CD4-positive, alpha-beta T cell treated with Interleukin-15 for 1 hour (primary cell): ENCODE measurements at places on chromosomes 2 and 18.

DNA sequence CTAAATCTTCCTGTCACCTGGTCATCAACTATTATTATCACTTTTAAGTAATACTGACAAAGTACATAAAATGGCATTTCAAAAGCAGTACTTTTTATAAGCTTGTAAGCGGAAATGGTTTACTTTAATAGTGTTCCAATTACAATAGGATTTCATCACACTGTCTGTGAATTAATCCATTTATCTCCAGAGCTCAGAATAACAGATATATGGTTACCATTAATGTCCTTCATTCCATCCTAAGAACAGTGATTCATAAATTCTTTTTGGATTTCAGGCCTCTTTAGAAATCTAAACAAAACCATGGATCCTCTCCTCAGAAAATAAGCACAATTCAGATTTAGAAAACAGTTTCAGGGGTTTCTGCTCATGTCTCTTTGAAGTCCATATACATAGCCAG is 68.4 kb downstream of the PID1 start:
- DNase-seq = no peak

DNA sequence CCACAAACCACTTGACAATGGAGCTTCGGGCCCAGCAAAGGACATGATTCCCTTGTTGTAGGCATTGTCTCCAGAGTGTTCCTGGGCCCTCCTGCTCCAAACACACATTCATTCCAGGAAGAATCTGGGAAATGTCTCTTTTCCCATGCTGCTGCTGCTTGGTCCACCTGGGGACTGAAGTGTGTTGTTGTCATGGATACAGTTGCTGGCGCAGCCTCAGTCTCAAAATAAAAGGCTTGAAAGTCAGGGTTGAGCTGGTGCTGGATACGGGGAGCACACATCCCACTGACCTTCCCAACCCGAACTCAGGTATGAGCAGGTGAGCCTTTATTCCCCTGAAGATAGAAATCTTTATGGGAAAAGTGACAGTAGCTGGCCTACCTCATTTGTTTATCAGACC is 30.6 kb upstream of the SPP2 start:
- no peak for DNase-seq

DNA sequence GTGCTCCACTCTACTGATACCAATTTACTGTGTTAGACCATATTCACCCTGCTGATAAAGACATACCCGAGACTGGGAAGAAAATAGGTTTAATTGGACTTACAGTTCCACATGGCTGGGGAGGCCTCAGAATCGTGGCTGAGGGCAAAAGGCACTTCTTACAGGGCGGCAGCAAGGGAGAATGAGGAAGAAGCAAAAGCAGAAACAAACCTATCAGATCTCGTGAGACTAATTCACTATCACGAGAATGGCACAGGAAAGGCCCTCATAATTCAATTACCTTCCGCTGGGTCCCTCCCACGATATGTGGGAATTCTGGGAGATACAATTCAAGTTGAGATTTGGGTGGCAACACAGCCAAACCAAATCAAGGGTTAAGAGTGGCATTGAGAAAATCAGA is 65.2 kb downstream of the LDLRAD4 start:
- no peak for DNase-seq

DNA sequence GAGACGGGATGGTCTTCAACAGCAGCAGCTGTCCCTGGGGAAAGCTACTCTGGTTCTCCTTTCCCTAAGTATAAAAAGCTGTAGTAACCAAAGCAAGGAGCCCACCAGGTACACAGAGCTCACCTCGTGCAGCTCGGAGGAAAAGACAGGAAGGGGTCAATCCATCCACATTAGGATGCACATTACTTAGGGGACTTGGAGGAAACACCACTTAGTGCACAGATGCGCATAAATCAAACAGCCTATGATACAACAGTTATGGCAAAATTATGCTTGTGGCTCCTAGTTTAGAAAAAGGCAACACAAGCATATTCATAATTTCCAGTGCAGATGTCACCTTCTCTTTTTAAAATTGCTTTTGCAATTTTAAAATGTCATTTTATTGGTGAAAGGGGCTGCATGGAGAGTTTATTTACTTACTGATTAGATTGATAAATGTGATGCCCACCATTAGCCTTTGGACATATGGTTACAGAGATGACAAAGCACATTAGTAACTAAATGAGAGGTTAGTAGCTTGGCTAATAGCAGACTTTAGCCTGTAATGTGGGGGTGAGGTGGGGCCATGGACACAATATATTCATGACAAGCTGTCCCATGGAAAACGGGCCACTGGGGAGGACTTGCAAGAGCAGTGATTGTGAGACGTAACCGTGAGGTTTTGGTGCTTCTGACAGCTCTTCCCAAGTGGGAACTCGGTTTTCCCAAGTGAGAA is 199.8 kb downstream of the MYT1L start:
- DNase-seq = no peak

DNA sequence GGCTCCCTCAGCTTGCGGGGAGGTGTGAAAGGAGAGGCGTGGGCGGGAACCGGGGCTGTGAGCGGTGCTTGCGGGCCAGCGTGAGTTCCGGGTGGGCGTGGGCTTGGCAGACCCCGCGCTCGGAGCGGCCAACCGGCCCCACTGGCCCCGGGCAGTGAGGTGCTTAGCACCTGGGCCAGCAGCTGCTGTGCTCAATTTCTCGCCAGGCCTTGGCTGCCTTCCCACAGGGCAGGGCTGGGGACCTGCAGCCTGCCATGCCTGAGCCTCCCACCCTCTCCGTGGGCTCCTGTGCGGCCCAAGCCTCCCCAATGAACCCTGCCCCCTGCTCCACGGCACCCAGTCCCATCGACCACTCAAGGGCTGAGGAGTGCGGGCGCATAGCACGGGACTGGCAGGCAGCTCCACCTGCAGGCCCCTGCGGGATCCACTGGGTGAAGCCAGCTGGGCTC is 48.2 kb downstream of the RNF138 start:
- DNase-seq = no peak

DNA sequence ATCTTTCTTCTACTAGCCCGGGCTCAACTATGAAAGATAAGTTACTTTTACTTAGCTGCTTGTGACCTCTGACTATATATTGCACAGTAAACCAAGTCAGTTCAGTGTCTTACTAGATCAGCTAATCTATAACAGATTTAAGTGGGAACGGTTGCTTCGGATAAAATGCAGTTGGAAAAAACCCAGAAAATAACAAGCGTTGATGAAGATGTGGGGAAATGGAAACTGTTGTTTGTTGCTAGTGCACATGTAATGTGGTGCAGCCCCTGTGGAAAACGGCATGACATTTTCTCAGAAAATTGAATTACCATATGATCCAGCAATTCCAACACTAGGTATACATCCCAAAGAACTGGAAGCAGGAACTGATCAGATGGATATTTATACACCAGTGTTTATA is 248.5 kb downstream of the PRKCE start:
- no peak for DNase-seq

GRCh38 chr18:23377669-23378301 is 75.3 kb upstream of the RIOK3 start:
- DNase-seq = no peak

DNA sequence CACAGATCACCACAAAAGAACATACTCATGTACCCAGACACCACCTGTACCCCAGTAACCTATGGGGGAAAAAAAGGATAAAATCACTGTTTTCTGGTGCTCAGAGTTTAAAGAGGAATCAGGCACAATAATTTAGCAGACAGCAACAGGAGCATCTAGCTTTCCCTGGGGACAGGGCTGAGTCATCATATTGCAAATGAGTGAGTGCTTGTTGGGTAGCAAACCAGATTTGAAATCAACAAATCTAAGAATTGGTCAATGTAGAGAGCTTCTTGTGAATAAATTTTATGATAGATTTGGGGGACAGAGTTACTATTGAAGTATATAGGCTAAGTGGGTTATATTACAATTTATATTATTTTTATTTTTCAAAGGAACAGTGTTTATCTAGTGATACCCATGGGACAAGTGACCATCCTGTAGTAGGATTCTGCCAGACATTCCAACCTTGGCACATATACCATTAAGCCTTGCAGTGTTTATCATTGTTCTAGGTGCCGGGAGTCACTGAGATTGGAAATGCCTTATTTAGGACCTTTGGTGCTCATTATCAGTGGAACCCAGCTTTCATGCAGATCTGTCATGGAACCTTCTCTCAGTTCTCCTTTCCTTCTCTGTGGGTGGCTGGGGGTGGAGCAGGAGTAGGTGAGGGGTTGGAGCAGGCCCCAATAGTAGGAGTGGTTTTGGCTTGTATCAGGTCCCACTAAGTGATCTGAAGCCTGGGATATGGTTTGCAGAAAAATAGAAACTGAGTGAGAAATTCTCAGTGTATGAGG is 117.2 kb downstream of the CERS6 start:
- no peak for DNase-seq

DNA sequence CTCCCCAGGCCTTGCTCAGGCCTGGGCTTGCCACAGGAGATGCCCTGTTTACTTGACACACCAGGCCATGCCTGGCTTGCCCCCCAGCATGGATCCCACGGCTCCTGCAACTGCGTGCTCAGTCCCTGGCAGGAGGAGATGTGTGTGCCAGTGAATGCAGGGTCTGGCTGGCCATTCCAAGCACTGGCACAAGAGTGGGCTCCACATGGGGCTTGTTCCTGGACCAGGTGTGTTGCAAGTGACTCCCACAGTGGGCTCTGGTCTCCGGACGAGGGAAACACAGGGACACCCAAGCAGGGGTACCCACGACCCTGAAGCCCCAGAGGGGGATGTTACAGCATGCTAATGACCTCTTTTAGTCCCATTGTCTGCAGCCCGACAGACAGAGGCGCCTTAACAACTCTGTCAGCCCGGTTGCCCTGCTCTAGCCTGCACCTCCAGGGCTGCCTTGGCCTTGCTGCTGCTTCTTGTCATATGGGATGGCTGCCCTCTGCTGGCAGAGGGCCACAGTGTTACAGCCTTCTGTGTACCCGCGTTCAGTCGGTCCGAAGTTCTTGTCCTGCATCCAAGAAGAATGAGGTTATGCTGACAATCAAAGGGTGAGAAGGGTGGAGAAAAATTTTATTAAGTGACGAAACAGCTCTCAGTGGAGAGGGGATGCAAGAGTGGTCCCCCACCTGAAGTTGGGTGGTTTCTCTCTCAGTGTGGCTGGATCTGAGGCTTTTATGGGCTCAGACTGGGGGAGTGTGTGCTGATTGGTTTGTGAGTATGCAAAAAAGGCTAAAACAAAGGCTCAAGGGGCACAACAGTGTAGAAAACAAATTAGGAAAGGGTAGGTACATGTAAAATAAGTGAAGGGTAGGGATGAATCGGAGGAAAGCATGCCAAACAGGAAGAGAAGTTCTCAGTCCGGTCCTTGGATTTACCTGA is 180.4 kb downstream of the MBD5 start:
- DNase-seq = no peak

- no peak for DNase-seq
Observed at GRCh38 chr2:176163672-176164056, 6.6 kb downstream of the HOXD3 start.

DNA sequence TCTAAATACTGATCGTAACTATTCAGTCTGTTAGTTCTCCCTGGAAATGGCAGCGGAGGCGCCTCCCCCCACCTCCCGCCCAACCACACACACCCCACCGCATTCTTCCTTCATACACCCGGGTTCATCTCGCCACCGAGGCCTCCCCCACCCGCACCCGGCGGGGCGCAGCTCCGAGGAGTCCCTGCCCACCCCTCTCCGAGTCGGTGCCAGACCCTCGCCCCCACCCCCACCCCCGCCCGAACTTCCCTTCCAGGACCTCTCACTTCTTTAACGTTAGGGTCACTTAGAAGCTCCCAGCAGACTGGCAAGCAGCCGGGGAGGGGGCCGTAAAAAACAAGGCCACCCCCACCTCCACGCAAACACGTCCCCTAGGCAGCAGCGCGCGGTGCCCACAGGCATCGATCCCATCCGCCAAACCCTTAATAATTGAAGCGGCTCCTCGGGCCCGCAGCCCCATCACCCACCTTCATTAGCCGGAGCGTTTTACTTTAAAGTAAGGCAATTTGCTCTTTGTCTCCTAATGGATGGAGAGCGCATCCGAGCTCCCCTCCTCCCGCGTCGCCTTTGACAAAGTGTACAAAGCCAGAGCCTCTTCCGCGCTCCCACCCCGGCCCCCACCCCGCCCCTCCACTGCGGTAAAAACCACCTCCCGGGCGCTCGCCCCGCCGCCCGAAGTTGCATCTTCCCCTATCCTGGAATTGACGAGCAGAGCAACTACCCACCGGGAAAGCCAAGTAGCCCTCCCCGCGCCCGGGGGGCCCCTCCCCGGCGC is 624 bp downstream of the ZNF516 start:
- DNase-seq = no peak

- DNase-seq = no peak
Observed at GRCh38 chr18:62576845-62577512, 54.2 kb downstream of the ZCCHC2 start.

DNA sequence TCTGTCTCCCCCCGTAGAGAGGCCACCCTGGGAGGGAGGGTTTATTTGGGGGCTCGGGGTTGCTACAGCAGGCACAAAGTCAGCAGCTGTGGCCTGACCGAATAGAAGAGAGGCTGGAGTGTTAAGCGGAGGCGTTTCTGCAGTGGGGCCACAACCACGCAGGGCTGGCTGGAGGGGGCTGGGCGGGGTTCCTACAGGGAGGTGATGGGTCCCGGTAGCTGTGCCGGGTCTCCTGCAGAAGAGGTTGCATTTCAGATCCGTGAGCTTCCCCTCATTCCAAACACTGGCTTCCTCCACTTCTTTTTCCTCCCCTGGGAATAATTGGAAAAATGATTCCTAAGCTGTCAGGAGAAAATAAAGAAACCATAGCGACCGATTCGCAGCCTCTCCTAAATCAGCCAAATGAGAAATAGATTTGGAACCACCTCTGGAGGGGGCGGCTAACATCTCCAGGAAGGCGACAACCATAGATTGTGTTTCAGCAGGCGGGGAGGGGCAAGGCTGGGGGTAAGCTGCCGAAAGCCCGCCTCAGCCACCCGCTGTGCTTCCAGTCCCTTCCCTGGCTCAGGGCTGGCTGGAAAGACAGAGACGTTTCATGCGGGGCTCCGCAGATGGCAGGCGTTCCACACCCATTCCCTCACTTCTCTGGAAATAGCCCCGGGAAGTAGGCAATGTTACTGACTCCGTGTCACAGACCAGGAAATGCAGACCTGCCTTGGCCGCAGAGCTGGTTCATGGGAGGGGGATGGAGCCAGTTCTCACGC is 85.6 kb upstream of the TAF1B start:
- no peak for DNase-seq

DNA sequence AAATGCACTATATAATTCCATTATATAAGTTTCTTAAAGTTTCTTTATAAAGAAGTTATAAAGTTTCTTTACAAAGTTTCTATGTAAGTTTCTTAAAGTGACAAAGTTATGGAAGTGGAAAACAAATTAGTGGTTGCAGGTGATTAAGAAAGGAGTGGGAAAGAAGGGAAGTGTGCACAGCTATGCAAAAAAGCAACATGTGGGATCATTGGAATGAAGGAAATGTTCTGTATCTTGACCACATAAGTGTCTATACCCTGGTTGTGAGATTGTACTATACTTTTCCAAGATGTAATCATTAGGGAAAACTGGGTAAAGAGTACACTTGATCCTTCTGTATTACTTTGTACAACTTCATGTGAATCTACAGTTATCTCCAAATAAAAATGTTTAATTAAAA is 1541.1 kb downstream of the LRP1B start:
- no peak for DNase-seq

- no peak for DNase-seq
Observed at GRCh38 chr2:232779934-232780333, 3.6 kb upstream of the KCNJ13 start.

GRCh38 chr18:50473881-50474280 is 86.0 kb upstream of the MAPK4 start:
- no peak for DNase-seq

- no peak for DNase-seq
Observed at GRCh38 chr2:135030826-135031225, 16.4 kb downstream of the MAP3K19 start.

GRCh38 chr2:159427048-159427447 is 140.5 kb upstream of the WDSUB1 start:
- DNase-seq = no peak
